ENCODE measurements at places on chromosomes 4 and X.
A peak's percentile ranks its signal among the peaks of the same experiment; 100 is the strongest.

GRCh38 chrX:138001226-138001625, 435.3 kb downstream of the ZIC3 start:
- no peak for DNase-seq

- DNase-seq = no peak
Observed at GRCh38 chrX:134373736-134374135, 86.2 kb upstream of the HPRT1 start.

- peak; percentile 89 for DNase-seq
Observed at GRCh38 chrX:13223868-13224567, 95.8 kb downstream of the ATXN3L start.

DNA sequence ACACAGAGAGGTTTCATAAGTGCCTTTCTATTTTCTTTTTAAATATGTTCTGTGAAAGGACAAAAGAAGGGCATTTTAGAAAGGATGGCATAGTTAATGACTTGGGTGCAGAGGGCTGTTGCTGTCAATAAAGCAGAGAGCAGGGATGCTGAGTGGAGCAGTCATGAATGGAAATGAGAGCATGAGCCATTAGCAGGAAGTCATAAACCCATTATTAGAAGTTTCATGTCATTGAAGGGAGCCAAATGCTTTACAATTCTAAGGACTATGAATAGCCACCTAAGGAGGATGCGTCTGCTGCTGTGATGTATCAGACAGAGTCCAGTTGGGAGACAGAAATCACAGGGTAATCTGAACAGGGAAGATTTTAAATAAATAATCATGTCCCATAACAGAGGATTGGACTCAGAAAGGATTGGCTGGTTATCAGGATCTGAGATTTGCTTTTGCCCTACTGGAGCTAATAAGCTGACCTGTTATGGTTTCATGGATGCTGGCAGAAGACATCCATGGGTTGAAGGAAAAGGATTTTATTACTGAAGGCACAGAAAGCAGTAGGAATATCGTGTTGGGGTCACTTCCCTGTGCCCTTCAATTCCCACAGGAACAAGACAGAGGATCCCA, 47.5 kb upstream of the WDR19 start:
- no peak for DNase-seq

DNA sequence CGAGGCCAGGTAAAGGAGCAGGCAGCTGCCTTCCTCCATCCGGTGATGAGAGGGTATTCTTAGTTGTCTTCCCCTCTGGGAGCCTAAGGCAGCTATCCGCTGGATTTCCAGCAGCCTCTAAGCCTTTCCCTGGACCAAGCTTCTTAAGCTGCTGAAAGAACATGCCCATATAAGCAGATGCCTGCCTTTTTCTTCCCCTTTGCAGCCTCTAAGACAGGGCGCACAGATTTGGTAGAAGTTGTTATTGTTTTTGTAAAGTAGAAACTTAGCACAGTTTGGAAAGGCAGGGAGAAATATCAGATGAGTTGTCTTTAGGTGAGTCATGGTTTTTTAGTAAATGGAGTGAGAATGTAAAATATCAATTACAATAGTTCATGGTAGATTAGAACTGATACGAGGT, 210.8 kb downstream of the ARHGAP10 start:
- DNase-seq = peak; percentile 22
